HFF-Myc (cell line): ENCODE measurements at places on chromosomes 6 and 20.

DNA sequence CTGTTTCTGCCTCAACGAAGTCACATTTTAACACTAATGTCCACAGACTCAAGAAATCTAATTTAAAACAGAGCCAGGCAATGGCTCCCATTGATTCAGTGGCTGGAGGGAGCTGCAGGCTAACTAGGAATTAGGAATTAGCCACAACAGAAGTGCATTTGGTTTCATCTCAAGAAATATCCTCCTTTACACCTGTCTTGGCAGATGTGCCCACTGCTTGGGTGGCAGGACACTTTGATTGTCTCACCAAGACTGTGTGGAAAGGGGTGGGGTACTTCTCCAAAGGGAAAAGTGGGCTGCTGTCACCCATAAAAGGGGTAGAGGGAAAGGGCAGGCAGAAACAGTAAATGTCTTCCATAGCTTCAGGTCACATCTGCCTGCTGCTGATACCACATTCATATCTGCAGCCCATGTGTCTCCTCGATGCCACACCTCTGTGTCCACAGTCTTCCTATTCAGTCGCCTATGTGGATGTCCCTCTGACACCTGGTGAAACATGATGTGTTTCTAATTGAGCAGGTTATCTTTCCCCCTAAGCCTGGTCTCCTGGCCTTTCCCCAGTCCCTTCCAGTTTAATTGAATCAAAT lies 10.9 kb upstream of the OSER1 start:
- no peak for DNase-seq

GRCh38 chr6:73109659-73110058 lies 115.6 kb downstream of the KHDC1L start:
- DNase-seq = no peak

DNA sequence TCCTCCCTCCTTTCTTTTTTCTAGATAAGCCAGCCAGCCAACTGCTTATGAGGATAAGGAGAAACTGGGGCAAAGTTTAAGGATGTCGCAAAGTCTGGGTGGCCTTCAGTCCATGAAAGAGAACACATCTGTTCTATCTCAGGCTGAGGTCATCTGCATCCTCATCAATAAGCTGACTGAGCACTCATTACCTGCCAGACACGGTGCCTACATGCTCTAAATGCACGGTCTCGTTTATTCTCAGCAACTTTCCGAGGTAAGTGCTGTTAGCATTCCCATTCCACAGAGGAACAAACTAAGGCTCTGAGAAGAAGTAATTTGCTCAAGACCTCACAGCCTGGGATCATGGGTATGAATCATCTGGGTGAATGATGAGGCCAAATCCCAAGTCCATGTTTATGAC lies 133.1 kb downstream of the BCAS1 start:
- no peak for DNase-seq

GRCh38 chr6:163599136-163599535 lies 184.6 kb downstream of the QKI start:
- no peak for DNase-seq

- no peak for DNase-seq
These were observed 229.8 kb downstream of the FRK start for GRCh38 chr6:115830895-115831294.

- DNase-seq = no peak
These were observed 344.5 kb downstream of the PRL start for GRCh38 chr6:21952367-21952766.

DNA sequence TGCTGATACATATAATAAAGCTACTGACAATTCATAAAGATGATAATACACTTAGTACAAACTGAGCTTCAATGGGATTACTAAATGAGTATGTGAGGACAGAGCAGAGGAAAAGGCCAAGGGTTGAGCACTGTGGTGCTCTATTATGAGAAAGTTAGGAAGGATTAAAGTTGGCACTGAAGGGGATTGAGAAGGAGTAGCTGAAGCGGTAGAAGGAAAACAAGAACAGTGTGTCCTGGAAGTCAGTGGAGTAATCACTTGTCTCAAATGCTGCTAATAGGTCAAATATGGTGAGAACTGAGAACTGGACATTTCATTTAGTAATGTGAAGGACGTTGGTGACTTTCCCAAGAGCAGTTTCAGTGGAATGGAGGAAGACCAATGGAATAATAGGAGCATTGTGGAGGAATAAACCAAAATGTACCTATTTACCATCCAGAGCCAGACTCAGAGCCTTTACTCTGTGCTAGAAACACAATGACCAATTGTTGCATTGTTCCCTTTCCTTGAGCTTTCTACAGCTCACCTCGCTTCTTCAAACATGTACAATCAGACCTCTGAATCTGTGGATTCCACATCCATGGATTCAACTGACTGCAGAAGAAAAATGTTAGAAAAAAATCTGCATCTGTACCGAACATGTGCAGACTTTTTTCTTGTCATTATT lies 255.9 kb downstream of the LAMA2 start:
- no peak for DNase-seq

- no peak for DNase-seq
These were observed 222.8 kb downstream of the LY86 start for GRCh38 chr6:6811128-6812009.

DNA sequence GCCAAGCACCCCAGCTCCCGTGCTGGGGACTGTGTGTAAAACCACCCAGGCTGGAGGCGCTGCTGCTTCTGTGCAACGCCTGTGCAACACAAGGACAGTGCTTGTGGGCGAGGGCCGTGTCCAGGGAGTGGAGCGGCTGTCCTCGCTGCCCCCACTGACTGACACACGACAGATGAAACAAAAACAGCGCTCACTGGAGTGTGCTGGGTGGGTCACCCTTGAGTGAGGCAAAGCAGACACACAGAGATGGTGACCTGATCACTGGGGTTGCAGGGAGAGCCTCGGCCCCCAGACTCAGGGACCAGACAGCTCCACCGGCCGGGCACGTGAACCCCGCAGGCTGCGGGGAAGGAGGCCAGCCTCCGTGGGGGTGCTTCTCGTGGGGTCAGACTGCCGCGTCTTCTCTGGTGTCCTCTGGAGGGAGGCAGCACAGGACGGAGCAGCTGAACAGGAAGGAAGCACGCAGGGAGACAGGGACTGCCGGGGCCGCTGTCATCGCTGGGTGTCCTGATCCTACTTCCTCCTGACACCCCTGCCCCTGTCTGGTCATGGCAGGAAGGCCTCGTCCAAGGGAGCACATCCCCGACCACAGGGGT lies 75.9 kb upstream of the CST7 start:
- DNase-seq = no peak

DNA sequence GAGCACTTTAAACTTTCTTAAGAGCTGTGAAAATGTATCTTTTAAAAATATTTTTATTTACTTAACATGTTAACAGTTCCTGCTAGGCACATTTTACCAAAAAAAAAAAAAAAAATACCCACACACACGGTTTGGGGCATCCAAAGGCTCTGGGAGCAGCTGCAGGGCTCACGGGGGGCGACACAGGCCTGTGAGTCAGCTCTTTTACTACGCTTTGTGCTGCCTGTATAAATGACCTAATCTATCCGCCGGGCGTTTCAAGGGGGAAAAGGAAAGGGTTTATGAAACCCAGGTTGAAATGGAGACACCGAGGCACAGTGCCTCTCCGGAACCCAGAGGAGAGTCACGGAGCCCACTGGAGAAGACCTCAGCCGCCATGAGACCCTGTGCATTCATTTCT lies 40.4 kb downstream of the DLL1 start:
- DNase-seq = no peak

DNA sequence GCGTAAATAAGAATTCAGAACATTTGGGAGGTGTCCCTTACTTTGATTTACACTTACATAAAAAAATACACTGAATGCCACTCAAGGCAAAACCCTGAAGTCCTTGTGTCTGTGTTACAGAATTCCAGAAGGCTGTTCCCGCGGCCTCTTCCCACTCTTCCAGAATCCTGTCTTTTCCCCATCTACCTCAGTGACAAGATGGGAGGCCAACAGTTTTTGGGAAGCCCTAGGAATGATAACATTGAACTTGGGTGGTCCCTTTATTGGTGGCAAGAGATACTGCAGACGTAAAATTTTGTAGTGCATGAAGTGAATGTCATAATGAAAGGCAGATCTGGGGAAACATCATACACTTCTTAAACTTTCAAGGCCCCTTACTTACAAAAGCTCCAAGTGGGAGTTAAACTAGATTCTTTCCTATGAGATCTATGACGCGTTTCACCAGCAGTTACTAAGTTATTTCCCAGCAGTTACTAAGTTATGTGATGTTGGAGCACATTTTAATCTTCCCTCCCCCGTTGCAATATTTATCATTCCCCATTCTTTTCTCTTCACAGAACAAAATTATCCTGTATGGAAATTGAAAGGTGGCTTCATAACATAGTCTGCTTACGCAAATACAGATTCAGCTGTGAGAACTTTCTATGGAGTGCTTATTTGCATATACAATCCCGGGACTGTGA lies 79.5 kb downstream of the BCAS1 start:
- no peak for DNase-seq

DNA sequence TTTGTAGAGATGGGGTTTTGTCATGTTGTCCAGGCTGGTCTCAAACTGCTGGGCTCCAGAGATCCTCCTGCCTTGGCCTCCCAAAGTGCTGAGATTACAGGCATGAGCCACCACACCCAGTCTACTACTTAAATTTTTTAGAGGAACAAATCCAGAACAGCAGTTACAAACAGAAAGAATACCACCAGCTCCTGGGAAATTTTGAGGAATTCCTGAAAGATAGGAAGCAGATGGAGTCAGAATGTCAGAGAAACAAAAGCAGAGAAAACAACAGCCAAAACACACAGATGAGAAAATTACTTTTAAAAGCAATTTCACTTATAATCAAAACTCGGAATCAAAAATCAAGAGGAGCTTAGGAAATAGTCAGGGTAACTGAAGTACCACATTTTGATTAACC lies 543.3 kb upstream of the MARCKS start:
- DNase-seq = no peak

GRCh38 chr6:2396846-2397630 lies 151.6 kb upstream of the GMDS start:
- DNase-seq = peak; percentile 77
